Ascending aorta (tissue), 2 donors: ENCODE measurements at places on chromosomes 12 and 14. TPM values are rescaled to one million over a fixed set of nuclear protein-coding genes. Genes with fewer than 3 reads are reported as not detected.

Gene KRT83
- not detected for total RNA-seq

- no peaks in the 10 kb centered on the region for H3K27me3 ChIP-seq
- H3K27ac ChIP-seq, result no peak overlapping the region
- H3K4me1 ChIP-seq, result no peaks in the 10 kb centered on the region
These were observed 105.1 kb upstream of the NAV3 start for GRCh38 chr12:77725611-77726010.

DNA sequence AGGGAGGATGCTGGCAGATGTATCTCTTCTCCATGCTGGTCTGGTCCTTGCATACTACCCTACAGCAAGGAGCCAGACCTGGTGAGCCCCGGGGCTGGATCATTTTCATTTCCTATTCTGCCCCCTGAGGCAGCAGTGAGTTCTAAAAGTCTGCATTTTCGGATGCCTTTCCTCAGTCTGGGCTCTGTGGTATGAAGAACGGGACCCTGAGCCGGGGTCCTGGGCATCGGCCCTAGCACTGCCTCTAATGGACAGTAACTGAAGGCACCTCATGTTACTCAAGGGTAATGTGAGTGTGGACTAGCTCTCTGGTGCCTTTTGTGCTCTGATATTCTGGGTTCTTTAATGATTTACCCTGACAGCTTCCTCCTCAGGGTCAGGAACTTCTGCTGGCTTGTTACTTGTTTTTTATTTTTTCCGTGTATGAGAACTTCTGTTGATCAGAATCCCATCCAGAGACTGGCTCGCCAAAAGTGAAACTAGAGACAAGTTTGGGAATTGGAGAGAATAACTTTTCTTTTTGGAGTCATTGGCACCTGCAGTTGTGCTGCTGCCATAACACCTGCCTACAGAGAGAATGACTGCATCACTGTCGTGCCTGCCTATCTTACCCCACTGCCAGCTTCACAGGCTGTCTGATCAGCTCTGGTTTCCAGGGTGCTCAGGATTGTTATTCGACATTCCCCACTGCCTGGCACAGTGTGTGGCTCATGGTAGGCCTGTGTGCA, 62.3 kb downstream of the SUSD6 start:
- H3K27me3 ChIP-seq, result no peaks in the 10 kb centered on the region
- no peak overlapping the region for H3K4me3 ChIP-seq
- DNase-seq, result no peak
- H3K27ac ChIP-seq, result peak overlapping the region; percentile 62
- H3K36me3 ChIP-seq, result no peaks in the 10 kb centered on the region

- DNase-seq, result no peak
- H3K27ac ChIP-seq, result no peak overlapping the region
- H3K4me3 ChIP-seq, result no peak overlapping the region
- no peaks in the 10 kb centered on the region for H3K4me1 ChIP-seq
These were observed 9.6 kb downstream of the PLXNC1 start for GRCh38 chr12:94157981-94158411.

- DNase-seq, result no peak
- H3K4me3 ChIP-seq, result no peak overlapping the region
- no peaks in the 10 kb centered on the region for H3K4me1 ChIP-seq
- H3K27ac ChIP-seq, result no peak overlapping the region
- no peaks in the 10 kb centered on the region for H3K27me3 ChIP-seq
These were observed 465.4 kb upstream of the MDGA2 start for GRCh38 chr14:48140804-48141203.

Gene TTC6
- total RNA-seq, result not detected

Gene IRAK3
- 35.9 TPM for total RNA-seq

GRCh38 chr12:94792693-94793092, 142.3 kb upstream of the TMCC3 start:
- no peaks in the 10 kb centered on the region for H3K4me1 ChIP-seq
- H3K36me3 ChIP-seq, result no peaks in the 10 kb centered on the region
- no peaks in the 10 kb centered on the region for H3K27me3 ChIP-seq
- DNase-seq, result no peak
- no peak overlapping the region for H3K27ac ChIP-seq

- no peaks in the 10 kb centered on the region for H3K36me3 ChIP-seq
- no peak overlapping the region for H3K27ac ChIP-seq
- no peak for DNase-seq
- no peaks in the 10 kb centered on the region for H3K27me3 ChIP-seq
- H3K4me3 ChIP-seq, result no peak overlapping the region
These were observed 10.0 kb downstream of the C14orf180 start for GRCh38 chr14:104589338-104590195.

GRCh38 chr12:30106204-30106965, 322.6 kb upstream of the TMTC1 start:
- no peak overlapping the region for H3K4me3 ChIP-seq
- no peaks in the 10 kb centered on the region for H3K36me3 ChIP-seq
- H3K27ac ChIP-seq, result no peak overlapping the region
- H3K27me3 ChIP-seq, result no peaks in the 10 kb centered on the region

DNA sequence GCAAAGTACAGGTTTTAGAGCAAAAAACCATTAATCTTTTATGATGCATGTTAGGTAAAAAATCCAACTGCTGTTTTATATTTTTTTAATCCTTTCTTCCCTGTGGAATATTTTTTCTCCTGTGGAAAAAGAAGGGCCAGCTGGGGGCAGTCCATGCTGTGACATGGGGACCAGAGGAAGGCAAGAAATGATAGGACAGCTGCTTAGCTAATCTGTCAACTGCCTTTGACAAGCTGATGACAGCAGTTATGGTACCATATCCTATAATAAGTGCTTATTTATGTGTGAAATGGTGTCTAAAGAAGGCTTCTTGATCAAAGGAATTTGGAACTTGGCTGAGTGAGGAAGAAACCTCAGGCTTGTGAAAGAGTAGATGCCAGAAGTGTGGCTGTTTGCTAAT, 452.4 kb upstream of the NOVA1 start:
- no peaks in the 10 kb centered on the region for H3K27me3 ChIP-seq
- no peak for DNase-seq
- no peaks in the 10 kb centered on the region for H3K36me3 ChIP-seq
- no peaks in the 10 kb centered on the region for H3K4me1 ChIP-seq
- H3K27ac ChIP-seq, result no peak overlapping the region

DNA sequence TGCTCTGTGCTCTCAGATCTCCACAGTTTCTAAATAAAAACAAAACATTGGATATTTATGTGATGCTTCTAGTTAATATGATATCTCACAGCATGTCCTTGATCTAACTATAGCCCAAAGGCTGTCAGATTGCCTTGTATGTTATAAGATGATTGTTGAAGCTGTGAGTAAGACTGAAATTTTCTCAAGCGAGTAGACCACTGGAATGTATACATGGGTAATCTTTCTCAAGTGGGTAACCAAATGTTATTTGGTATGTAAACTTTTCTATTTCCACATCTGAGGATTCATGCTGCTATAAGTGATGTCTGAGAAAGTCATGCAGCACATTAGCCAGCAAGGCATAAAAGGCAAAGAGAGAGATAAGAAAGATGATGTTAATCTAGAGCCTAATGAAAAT, 886.7 kb downstream of the NRXN3 start:
- H3K4me3 ChIP-seq, result no peak overlapping the region
- H3K4me1 ChIP-seq, result no peaks in the 10 kb centered on the region
- H3K27me3 ChIP-seq, result no peaks in the 10 kb centered on the region
- DNase-seq, result no peak
- no peaks in the 10 kb centered on the region for H3K36me3 ChIP-seq
- H3K27ac ChIP-seq, result no peak overlapping the region
